ENCODE measurements at places on chromosomes 6 and 20.

DNA sequence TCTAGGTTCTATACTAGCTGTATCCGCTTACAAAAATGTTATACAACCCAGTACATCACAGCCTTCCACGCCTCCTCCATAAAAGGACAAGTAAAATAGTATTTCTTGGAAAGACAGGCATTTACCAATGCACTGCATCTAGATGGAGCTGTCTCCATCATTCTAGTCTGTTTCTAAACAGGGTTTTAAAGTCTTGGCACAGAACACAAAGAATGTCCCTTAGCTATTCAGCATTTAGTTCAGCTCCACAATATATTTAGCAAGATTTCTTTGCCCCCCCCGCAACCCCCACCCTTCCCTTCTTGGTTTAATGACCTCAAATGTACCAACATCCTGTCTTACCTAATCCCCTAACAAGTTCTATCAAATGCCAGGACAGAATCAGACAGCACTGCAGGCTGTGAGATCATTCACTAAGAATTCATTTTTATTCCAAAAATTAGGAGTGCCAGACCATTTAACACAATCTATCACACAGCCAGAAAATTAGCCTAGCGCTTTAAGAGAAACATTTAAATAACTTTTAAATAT is 198.6 kb downstream of the BACH2 start:
- DNase-seq: no peak

GRCh38 chr6:149111556-149112115 is 205.9 kb upstream of the TAB2 start:
- DNase-seq: no peak

DNA sequence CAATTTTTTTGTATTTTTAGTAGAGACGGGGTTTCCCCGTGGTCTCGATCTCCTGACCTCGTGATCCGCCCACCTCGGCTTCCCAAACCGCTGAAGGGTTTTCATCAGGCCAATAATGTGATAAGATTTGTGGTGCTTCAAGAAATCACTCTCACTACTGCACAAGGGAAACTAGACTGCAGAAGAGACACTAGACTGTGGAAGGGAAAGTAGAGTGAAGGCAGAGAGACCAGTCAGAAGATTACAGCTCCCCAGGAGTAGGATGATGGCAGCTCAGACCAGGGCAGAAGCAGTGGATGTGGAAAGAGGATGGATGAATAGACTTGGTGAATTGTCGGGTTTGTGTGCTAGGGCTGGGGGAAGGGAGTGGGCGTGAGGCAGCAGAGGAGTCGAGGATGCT is 48.0 kb upstream of the GTSF1L start:
- DNase-seq: no peak

DNA sequence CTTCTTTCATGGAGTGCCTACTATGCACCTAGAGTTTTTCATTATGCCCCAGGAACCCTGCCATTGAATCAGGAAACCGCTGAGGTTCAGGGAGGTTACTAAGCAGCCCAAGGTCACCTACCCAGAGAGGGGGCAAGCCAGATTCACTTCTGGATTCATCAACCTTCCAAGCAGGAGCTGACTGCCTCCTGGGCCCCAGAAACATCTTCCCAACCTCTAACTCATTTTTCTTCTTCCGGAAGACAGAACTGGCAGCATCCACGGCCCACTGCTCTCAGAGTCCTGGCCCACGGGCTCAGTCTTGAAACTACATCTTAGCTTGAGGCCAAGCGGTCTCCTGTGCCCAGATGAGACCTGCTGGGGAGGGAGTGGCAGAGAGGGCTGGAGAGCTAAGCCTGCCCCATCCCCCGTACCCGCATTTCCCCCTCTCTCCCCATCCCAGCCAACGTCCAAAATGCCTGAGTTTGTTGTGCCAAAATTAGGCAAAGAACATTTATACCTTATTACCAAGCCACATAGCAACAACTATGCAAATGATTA is 281.0 kb downstream of the CDC5L start:
- DNase-seq: no peak

GRCh38 chr6:79713701-79714322 is 82.7 kb downstream of the SH3BGRL2 start:
- peak; percentile 78 for DNase-seq

DNA sequence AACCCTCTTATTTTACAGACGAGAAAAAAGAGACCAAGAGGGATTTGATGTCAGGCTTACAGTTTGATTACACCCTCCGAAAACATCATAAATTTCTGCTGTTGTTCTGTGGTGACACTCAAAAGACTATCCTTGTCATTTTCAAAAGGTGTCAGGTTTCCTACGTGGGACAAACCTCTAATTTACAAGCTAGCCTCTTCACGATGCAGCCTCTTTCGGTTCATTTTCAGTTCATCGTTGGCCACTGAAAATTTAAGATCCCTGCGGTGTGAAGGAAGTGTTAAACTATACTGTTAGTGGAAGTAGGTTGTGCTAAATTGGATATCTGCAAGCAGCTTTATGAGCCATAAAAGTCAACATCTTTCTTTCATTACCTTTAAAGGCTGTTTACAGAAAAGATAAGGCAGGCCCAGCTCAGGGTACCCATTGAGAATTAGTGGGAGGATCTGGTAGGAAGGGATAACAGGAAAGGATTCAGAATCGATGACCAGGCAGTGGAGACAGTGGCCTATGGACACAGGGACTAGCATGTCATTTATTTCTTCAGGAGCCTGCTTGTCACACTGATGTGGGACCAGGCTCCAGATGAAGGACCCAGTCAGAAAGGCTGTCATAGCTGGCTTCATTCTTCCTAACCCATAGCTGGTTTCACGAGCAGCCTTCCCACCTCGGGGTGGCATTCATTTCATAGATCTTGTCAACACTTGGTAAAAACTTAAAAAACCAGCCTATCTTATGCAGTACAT is 329.1 kb upstream of the SOX4 start:
- no peak for DNase-seq

GRCh38 chr6:137417396-137417795 is 76.8 kb downstream of the OLIG3 start:
- no peak for DNase-seq

GRCh38 chr6:27785294-27785693 is 126.9 kb downstream of the OR2B2 start:
- DNase-seq: no peak

DNA sequence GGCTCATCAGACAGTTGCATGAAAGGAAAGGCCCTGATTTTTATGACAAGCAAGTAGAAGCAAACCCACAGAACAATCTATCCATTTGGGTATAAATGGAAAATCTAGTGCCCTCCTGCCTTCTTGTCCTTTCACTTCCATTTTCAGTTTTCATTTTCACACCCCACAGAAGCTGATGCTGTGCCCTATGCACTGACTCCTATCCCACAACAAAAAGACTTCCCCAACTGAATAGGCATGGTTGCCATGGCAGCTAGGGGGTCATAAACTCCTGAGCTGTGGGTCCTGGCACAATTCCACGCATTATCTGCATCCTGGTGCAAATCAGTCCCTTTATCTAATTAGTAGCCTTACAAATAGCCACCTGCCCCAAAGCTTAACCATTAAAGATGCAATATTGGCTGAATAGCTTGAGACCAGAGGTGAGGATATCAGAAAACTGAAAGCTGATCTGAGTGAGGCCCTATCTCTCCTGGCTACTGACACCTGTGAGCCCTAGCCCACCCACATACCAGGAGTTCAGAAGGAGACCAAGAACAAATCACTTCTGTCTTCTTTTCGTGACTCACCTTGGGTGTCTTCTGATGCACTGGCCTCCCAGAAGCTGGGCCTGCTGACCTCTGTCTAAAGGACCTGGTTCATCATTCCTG is 34.9 kb upstream of the HEY2 start:
- DNase-seq: no peak

DNA sequence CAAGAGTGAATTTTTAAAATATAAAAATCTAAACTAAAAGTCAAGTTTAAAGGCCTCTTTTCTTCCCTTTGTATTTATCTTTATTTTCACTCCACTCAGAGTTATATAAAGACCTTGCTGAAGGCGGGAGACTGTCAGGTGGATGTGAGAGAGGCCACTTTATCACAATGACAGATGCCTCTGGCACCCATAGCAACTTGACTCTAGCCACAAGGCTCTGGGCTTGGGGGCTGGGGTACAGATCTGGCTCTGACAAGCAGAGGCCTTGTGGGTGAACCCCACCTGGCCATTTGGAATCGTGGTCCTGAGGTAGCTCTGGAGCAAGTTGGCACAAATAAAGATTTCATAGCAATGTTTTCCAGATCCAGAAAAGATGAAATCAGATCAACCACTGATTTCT is 417.2 kb downstream of the RFPL4B start:
- DNase-seq: no peak

GRCh38 chr20:23629017-23629541 is 8.7 kb downstream of the CST3 start:
- DNase-seq: no peak

DNA sequence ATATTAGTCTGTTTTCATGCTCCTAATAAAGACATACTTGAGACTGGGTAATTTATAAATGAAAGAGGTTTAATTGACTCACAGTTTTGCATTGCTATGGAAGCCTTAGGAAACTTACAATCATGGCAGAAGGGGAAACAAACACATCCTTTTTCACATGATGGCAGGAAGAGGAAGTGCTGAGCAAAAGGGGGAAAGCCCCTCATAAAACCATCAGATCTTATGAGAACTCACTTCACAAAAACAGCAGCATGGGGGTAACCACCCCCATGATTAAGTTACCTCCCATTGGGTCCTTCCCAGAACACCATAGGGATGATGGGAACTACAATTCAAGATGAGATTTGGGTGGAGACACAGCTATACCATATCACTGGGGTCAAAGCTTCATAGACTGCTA is 254.2 kb downstream of the ERMARD start:
- DNase-seq: no peak

DNA sequence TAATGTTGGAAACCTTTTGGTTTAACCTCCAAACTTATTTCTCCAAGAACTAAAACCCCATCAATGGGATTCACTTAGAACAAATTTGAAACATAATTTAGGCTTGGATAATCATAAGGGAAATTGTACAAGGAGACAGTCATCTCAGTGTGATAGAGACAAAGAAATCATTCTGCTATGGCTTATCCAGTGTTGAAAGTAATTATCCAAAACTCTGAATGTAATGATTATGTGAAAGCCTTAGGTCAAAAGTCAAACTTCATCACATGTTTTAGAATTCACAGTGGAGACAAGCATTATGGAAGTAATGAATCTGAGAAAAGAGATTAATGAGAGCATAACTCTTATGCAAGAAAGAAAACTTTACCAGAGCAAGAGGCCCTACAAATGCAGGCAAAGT is 20.0 kb downstream of the MC3R start:
- no peak for DNase-seq

DNA sequence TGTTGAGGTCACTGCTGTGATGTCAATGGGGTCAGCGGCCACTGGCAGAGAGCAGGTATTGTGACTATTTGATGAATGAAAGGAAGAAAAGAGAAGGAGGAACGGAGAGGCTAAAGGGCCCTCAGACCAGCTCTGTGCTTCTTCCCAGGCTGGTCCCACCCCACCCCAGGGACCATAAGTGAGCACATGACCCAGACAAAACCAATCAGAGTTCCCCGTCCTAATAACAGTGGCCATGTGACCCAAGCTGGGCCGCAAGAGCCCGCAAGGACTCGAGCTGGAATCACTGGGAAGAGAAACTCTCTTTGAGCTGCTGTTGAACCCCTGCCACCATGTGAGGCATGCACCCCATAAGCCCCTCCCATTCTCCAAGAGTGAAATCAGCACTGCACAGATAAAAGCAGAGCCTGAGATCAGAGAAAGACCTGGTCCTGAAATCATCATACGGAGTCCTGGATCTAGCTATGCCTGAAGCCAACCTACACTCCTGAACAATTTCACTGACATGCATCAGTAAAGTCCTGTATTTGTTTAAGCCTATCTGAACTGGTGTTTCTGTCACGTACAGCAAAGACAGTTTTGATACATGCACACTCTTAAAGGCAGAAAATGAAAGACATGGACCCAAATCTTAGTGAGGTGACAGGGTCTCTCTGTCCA is 90.2 kb downstream of the PREX1 start:
- peak; percentile 27 for DNase-seq

GRCh38 chr6:101517632-101518031 is 124.1 kb downstream of the GRIK2 start:
- no peak for DNase-seq

DNA sequence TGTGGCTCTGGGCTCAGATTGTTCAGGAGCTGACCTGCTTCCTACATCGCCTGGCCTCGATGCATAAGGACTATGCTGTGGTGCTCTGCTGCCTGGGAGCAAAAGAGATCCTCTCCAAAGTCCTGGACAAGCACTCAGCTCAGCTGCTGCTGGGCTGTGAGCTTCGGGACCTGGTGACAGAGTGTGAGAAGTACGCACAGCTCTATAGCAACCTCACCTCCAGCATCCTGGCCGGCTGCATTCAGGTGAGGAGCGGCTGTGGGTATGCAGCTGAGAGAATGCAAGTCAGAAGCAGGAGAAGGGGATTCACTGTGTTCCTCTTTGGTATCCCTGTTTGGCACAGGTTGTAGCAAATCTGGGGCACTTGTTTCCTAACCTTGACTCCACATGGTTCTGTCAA is 17.9 kb downstream of the CUL9 start:
- no peak for DNase-seq

DNA sequence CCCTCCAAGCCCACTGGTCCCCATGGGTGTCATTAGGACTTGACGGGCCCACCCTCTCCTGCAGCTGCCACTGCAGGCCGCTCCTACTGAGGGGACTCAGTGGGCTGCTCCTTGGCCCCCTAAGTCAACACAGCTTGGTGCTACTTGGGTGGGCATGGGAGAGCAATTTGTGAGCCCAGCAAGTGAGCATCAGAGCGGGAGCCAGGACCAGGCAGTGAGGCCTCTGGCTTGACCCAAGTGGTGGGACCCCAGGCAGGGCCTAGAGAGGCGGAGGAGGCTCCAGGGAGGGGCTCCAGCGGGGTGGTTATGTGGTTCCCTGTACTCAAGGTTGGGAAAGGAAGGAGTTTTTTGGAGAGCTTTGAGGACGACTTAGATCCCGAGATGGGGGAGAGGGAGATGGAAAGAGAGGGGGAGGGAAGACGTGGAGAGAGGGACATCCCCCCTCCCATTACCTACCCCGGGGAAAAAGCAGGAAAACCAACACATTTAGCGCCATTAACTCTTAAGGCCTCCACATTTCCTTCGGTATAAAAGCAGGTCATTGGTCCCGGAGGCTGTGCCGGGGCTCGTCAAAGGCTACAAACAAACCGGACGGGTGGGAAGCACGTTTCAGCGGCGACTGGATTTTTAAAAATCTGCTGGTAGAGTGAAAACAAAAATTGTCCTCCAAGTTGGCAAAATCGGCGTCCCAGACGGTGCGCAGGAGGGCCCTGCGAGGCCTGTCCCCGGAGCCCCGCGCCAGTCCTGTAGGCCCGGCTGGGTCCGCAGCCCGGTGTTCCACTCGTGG is 8.8 kb downstream of the FOXC1 start:
- DNase-seq: peak; percentile 35

GRCh38 chr20:23666189-23666588 is 22.6 kb downstream of the CST4 start:
- no peak for DNase-seq
